CD4-positive, alpha-beta T cell treated with Interleukin-12 subunit alpha and Interleukin-12 subunit beta, for 1 hour (primary cell): ENCODE measurements at places on chromosomes 1 and 21.
A peak's percentile ranks its signal among the peaks of the same experiment; 100 is the strongest.

GRCh38 chr1:157403203-157403602 is 149.1 kb downstream of the FCRL5 start:
- no peak for DNase-seq

- DNase-seq: peak; percentile 47
These were observed 221.3 kb downstream of the MRPL39 start for GRCh38 chr21:25385911-25386474.

- DNase-seq: no peak
These were observed 69.6 kb upstream of the OLIG2 start for GRCh38 chr21:32956061-32956656.

DNA sequence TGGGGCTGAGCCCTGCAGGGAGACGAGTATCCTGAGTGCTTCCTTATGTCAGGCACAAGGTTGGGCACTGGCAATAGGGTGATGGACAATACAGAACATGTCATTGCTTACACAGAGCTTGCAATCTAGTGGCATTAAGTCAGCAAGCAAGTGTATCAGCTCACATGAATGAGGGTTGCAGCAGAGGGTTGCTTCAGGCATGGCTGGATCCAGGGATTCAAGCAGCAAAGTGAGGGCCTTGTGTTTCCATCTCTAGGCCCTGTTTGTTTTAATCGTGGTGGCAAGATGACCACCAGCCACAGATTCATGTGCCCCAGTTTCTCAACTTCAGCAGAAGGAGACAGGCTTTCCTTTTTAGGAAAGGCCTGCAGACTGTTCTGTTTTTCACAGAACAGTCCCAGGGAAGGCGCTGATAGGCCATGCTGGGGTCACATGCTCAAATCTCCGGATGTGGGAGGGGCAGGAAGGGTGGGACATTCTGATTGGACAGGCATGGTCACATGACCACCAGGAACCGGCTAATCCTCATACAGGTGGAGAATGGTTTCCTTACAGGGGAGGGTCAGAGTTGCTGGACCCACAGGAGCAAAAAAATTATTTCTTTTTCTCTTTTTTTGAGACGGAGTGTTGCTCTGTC is 14.4 kb downstream of the PLOD1 start:
- DNase-seq: no peak

DNA sequence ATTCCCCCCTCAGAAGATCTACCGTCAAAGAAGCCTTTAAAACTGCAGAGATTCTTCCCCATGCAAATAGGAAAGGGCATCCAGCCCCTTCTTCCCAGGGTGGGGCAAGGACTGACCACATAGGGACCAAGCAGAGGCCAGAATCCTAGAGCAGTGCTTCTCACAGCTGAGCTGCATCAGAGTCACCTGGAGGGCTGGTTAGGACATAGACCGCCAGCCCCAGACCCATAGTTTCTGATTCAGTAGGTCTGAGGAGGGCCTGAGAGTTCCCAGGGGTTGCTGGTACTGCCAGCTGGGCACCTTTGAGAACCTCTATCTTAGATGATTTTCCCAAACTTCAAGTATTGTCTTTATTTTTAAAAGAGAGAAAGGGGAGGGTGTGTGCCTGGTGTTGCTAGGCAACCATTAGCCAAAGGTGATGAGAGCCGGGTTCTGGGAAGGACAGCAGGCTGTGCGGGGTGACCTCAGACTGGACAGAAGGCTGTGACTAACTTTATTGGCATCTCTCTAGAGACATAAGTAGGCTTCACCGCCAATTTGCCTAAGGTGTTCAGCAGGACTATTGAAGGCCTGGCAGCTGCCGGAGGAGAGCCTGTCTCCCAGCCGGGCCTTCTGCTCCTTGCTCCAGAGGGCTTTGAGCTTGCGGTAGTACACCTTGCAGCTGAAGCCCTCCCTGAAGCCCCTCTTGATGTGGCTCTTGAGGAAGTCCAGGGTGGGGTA is 3.0 kb downstream of the SPATA46 start:
- DNase-seq: no peak

GRCh38 chr21:45817345-45817744 is 164.2 kb upstream of the COL6A1 start:
- no peak for DNase-seq

DNA sequence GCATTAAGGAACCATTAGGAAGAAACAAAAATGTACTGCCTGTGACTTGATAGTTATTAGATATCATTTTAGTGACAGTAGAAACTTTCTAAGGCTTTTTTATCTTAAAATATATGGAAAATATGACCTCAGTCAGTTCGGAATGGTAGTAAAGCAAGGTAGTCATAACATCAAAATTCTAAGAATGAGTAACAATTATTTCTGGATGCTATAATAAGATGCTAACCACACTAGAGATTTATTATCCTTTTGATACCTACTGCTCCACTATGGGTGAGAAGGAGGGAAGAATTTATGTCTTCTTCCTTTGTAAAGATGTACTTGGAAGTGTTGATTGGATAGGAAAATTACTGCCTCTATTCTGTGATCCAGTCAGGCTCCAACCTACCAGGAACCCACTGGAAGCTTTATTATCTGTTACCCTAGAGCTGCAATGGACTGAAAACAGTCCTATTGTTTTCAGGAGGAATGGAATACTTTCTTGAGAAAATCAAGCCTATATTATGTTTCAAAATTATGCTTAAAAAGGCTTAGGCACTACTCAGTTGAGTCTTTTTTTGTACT is 8.8 kb downstream of the FMN2 start:
- no peak for DNase-seq

DNA sequence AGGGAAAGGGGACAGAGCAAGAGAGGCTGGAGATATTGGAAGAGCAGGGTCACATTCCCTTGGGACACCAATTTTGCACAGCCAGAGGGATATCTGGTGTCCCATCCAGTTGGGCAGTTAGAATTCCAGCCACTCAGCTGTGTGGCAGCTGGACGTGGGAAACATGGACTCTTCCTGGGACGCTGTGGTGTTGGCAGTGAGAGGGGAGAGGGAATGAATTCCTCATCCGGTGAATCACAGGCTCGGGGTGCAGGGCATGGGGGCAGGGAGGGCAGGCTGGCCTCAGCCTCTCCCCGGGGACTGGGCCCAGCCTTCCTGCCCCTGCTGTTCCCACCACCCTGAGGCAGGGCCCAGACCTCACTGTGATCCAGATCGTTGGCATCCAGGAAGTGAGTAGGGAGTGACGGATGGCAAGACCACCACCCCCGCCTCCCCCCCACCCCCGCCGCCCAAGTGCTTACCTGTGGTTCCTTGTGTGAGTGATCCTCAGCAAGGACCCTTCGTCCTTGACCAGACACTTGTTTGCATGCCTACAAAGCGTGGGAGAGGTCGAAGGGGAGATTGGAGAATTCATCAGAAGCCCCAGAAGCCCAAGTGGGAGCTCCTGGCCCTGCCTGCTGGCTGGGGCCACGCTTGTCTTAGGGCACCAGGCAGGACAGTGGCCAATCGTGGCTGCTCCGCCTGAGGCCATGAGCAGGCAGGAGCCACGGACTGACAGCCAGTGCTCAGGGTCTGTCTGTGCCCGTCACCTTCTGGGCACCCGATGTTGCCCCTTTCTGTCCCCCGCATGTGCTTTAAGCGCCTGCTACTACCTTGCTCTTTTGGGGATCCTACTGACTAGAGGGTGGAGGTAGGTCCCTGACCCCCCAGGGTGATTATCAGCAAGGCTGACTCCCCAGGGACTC is 8.7 kb downstream of the WNT3A start:
- no peak for DNase-seq

DNA sequence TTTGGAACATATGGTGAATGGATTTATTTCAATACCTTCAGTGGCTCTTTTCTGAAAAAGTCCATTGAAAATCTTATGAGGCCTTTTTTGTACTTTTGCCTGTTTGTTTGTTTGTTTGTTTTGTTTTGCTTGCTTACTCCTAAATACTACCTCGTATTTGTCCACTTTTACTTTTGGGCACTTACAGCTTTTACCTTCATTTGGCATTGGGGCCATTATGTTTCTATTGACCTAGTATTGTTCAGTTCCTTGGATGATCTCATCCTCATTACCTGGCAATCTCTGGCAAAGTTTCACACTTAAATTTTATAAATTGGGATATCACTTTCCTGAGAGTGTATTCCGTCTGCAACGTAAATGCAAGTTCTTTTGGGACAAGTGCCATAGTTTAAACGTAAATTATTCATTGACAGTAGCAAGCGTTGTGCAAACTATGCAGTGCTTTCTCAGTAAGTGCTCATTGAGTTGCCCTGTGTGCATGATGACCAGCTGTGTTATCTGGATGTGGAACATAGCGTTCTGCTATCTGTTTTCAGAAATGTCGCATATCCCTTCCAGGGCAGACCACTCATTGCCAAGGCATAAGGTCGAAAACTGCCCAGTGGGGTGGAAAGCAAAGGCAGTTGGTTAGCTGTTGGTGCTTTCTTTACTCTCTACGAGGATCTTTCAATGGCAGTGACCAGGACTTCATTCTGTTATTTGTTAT is 51.1 kb downstream of the LRRC8D start:
- no peak for DNase-seq

DNA sequence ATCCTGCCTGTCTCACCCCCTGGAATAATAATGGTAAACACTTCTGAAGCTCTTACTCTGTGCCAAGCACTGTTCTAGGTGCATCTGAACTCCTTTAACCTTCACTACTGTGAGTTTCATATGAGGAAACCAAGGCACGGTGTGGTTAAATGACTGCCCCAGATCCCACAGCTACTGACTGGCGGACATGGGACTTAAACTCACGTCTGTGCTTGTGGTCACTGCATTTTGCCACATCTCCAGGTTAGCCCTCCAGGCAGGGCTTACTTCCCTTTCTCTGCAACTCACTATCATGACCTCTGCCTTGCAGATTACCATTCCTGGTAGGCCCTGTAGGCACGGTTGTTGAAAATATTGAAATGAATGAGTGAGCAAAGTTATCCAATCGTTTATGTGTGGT is 83.4 kb downstream of the ADSS2 start:
- no peak for DNase-seq

- no peak for DNase-seq
These were observed 335.0 kb downstream of the TGFB2 start for GRCh38 chr1:218679988-218680748.

- peak; percentile 24 for DNase-seq
These were observed 53.8 kb upstream of the RGS1 start for GRCh38 chr1:192521734-192522133.

- DNase-seq: no peak
These were observed 105.8 kb downstream of the GLIS1 start for GRCh38 chr1:53633073-53633704.

- DNase-seq: no peak
These were observed 637 bp downstream of the NHLH1 start for GRCh38 chr1:160367516-160367900.

- DNase-seq: no peak
These were observed 187.0 kb upstream of the USP24 start for GRCh38 chr1:55402142-55402541.

- DNase-seq: no peak
These were observed 69.6 kb downstream of the PGM1 start for GRCh38 chr1:63662841-63663240.

GRCh38 chr1:108000184-108000583 is 35.2 kb upstream of the VAV3 start:
- no peak for DNase-seq

DNA sequence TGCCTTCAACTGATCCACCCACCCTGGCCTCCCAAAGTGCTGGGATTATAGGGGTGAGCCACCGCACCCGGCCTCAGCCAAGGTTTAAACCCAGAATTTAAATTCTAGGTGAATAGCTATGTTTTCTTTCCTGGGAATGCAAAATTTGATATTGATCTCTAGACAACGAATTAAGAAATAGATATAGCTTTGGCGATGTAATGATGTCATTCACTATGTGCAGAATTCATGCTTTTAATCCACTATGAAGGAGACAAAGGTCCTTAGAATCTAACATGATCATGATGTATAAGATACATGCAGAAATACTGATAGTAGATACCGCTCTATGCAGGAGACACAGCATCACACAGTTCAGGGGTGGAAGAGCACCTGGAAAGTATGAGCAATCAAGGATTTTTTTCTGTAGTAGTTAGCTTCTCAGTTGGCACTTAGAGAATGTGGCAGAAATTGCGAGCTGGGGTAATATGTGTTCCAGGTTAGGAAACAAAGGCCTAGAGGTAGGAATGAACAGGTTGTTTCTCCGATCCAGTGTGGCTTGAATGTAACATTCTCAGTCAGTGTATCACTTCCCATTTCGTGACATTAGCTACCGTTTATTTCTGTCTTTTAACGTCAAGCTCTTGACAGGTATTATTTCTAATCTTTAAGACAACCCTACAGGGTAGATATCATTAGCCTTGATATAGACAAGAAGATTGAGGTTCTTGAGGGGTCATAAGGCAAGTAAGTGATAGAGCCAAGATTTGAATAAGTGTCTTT is 3.0 kb upstream of the CEP350 start:
- no peak for DNase-seq

DNA sequence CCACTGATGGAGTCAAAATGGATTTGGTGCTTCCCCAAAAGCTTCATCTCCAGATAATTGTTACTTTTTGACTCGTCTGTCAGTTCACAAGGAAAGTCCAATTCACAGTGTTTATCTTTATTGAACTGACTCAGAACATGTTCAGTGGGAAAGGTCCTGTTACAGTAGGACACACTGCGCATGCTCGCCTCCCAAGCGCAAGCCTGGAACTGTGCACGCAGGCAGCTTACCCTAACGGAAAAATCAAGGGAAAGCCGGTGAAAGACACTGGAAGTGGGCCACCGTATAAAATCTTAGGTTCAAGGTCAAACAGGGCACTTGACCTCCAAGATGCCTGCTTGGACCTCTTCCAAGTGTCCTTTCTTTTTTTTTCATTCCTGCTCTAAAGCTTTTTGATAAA is 174.6 kb downstream of the USP25 start:
- no peak for DNase-seq

DNA sequence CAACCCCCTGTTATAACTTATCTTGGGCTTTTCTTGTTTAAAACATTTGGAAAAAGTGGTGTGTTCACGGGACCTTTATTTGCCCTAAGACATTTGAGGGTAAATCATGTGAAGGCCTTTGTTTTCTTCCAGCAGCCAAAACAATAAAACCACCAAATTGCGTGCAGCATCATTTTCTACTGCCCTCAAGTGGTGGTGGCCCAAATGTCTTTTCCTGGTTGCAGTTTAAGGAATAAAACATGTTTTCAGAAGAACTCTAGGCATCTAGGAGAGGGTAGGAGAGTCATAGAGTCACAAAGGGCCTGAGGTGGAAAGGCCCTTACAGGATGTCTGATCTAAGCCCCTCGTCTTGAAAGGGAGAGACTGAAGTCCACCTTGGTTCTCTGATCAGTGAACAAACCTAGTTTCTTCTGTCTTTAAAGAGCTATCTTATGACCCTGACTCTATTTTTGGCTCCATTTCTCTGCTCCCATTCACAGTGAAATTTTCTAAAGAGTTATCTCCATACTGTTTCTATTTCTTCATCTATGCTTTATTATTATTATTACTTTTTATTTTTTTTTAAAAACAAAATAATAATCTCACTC is 16.0 kb upstream of the EPS15 start:
- peak; percentile 58 for DNase-seq
